Left renal pelvis (tissue), 4 donors: ENCODE measurements at places on chromosomes 1 and 21.

- no peak for DNase-seq
These were observed 28.1 kb downstream of the TENT5C start for GRCh38 chr1:117633936-117634335.

GRCh38 chr1:91804546-91805023, 81.4 kb downstream of the TGFBR3 start:
- no peak for DNase-seq

GRCh38 chr1:168365719-168366479, 85.2 kb downstream of the TBX19 start:
- DNase-seq: no peak

- no peak for DNase-seq
These were observed 42.2 kb downstream of the CLDN14 start for GRCh38 chr21:36437745-36438128.

DNA sequence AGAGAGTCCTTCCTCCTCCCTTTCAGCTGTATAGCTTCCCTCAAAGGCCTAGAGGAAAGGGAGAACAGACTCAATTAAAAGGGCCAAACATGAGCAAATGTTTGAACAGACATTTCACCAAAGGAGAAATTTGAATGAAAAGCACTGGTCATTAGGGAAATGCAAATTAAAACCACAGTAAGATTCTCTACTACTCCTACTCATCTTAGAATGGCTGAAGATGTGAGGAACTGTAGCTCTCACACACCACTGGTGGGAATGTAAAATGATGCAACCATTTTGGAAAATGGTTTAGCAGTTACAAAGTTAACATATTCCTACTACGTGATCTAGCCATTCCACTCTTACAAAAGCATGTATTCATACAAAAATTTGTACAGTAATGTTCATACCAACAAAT, 253.0 kb upstream of the HOOK1 start:
- DNase-seq: no peak

GRCh38 chr21:42513151-42513984, at the start of gene SLC37A1:
TSS of gene SLC37A1 (plus strand) at chr21:42513852. CDS start at chr21:42518455, 4,603 bp downstream.
- no peak for DNase-seq

- DNase-seq: no peak
These were observed 5.8 kb upstream of the ALDH4A1 start for GRCh38 chr1:18907917-18908845.

DNA sequence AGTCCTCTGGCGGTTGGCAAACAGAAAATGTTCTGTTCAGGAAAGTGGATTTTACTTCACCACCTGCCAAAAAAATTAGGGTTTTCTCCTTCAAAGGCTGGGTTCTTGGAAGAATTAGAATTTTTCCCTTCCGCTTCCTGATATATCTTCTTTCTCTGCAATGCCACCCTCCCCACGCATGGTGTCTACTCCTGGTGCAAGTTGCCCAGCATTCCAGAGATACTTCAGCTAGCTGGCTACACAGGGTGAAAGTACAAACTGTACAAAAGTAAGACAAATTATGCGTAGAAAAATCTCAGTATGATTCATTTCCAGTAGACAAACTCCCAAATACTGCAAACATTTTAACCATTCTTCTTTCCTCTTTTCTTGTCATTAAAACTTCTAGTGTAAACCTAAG, 430.1 kb upstream of the ESRRG start:
- no peak for DNase-seq
